AML-193 (cell line): ENCODE measurements at places on chromosomes 6 and 20.
A peak's percentile ranks its signal among the peaks of the same experiment; 100 is the strongest.

DNA sequence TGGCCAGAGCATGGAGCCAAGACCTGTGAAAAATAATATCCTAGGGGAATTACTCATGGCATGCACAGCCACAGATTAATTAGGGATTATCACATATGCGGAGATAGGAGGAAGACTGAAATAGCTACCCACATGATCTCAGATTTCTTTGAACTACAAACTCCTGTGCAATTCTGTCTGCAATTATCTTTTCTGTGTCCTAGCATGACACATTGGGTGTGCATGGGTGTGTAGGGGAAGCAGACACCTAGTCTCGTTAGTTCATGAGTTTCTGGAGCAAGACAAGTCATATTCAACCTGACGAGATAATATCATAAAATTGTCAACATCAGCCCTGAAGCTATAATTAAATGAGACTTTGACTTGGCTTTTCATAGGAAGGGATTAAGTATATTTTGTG lies 3.6 kb upstream of the SLC17A4 start:
- DNase-seq = no peak

GRCh38 chr6:35782424-35782823 lies 1.6 kb downstream of the CLPSL1 start:
- no peak for DNase-seq

DNA sequence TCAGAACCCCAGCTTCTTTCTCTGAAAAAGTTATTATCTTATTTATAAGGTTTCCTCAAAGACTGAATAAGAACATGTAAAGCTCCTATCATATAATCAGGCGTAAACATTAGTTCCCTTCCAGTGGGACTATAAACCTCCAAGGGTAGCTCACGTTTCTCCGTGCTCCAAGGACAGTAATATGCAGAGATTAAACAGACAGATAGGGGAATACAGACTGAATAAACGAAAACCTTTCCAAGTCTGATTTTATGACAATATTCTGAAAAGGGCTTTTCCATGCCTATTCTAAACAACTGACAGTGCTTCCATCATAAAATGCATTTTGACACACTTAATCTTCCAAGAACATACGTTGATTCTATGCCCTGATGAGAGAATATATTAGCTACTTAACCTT lies 22.8 kb downstream of the BACH2 start:
- no peak for DNase-seq

- no peak for DNase-seq
These were observed 105.8 kb downstream of the RNF144B start for GRCh38 chr6:18492972-18493371.

DNA sequence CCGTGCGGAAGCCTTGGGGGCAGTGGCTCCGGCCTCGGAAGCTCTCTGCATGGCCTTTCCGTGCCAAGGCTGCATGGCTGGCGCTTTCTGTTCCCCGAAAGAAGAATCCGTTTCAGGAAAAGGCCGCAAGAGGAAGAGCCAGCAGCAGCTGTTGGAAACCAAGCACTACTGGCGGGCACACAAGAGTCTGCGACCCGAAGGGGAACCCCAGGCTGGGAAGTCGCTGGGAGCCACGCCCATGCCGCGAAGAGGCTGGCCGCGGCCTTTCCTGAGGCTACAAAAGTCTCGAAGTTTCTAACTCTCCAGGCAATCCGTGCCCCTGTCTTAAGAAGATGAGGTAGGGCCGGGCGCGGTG lies at the start of gene CGAS:
Gene CGAS (minus strand): TSS at position 191 of the 355 bp plus-strand sequence. CDS start 116 bp downstream, at position 75.
- peak; percentile 91 for DNase-seq

GRCh38 chr6:110534731-110535492 lies 58.5 kb upstream of the SLC22A16 start:
- no peak for DNase-seq

DNA sequence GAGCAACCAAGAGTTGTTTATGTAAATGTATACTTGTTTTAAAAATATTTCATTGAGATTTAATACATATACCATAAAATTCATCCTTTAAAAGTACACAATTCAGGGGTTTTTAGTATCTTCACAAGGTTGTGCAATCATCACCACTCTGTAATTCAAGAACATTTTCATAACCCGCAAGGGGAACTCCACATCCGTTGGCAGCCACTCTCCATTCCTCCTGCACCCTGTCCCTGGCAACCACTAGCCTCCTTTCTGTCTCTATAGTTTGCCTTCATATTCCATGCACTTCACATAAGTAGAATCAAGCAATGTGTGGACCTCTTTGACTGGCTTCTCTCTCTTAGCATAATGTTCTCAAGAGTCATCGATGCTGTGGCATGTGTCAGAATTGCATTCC lies 104.2 kb upstream of the PDE10A start:
- DNase-seq = no peak

DNA sequence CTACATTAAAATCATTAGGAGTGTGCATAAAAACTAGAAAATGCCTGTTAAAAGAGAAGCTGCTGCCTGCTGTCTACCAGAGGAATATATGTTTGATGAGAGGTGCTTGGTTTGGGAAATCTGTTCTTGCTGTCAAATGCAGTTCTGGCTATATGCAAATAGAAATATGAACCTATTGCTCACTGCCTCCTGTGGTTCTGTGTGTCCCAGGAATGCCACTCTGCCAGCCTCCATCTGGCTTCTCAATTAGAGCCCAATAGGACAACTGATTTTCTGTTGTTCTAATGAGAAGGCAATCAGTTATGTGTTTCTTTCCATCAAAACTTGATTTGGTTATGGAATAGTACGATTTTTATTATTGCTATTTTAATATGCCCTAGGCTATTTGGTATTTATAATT lies 759.7 kb downstream of the HDGFL1 start:
- DNase-seq = no peak

DNA sequence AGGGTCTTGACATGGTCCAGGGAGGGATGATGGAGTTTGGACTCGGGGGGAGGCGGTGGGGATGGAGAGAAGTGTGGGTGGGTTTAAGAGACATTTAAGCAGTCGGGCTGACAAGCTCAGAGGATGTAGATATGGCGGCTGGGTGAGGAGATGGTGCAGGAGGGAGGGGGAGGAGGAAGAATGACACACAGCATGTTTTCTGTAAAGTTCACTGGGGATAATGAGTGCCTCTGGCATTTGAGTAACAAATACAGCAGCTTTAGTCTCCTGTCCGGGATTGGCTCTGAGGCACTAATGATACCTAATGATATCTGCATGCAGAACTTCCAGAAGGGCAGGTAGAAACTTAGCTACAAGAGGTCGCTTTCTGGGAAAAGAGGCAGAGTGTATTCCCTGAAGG lies 107.8 kb downstream of the DHX35 start:
- no peak for DNase-seq

DNA sequence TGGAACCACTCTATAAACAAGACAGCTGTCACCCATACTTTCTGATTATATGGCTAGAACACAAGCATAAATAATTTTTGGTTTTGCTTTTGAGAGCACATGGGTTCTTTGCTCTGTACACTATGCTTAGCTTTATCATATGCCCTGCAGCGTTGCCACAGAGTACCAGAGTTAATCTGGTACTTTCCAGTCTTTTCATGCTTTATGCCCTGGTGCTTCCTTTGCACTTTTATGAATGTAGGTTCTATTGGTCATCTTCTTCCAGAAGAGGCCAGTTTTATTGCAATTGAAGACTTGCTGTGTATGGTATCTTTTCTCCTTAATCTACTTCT lies 20.8 kb downstream of the SHLD1 start:
- DNase-seq = no peak

GRCh38 chr20:51276296-51276695 lies 253.4 kb upstream of the KCNG1 start:
- no peak for DNase-seq

GRCh38 chr20:57904314-57905105 lies 194.7 kb upstream of the PMEPA1 start:
- DNase-seq = no peak

GRCh38 chr20:24066076-24066700 lies 77.6 kb upstream of the GGTLC1 start:
- DNase-seq = no peak

DNA sequence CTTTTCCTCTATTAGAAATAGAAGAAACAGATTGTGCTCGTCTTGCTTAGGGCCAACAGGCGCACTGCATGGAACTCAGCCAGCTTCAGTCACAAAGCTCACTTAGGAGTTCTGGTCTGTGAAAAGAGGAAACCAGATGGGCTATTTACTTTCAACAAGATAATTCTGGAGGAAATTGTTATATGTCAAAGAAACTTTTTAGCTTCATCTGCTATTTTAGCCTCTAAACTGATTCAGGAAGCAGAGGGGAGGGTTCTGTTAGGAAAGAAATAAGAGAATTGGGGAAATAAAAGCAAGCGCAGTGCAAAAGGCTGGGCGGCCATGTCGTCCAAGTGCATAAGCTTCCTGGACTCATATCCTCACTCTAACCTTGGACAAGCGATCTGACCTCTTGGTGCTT lies 21.3 kb downstream of the PRKN start:
- DNase-seq = no peak

DNA sequence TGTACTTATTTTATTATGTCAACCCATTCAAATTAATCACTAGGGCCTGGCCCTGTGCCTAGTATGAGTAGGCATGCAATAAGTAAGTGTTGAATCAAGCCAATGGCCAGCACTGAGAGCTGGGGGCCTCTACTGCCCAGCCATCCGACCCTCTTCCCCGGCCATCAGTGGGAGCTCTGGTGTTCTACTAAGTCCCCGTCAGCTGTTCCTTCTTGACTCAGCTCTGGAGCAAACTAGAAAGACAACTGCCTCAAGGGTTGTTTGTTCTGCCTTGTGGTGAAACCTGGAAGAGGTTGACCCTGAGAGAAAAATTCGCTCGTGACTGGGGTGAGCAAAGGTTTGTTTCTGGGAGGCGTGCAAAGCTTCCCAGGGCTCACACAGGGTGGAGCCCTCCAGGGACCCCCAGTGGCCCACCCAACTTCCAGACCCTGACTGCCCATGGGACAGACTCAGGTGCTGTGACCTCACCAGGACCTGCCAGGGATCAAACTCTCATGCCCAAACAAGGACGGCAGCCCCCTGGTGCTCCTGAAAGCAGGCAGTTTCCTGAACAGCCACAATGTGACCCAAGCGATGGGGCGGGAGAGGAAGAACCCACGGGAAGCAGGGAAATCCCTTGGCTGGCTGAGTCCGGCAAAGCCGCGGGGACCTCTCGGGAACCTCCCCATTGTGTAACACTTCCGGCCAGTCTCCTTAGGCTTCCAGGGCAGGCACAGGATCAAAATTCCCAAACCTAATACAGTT lies 50.4 kb downstream of the BANF2 start:
- no peak for DNase-seq

GRCh38 chr6:24053057-24053456 lies 73.0 kb upstream of the NRSN1 start:
- DNase-seq = no peak

DNA sequence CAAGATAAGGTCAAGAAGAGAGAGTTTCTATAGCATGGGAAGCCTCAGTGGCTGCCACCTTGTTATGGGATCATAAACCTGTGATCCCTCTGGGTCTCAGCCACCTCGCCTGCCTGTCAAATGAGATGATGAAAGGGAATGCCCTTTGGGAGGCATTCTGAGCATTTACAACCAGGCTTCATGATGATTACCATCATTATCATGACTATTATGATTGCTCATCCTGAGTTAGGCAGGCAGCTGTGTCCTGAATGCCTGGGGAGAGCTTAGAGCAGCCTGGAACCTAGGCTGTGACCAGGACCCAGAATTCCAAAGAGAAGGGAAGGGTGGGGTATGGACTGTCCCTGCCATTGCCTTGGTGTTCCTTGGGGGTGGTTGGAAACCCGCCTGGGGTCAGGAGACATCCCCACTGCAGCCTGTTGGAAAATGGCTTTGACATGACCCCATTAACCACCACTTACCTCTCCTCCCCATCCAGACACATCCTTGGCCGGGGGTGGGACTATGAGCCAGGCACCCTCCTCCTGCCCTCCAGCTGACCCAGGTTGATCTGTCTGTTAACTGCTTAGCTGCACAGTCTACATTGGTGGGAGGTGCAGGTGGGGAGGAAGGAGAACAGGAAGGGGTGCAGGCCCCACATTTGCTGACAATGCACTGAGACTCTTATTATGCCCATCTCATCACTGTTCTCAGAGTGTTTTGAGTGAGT lies 51.9 kb downstream of the LRFN2 start:
- DNase-seq = no peak

DNA sequence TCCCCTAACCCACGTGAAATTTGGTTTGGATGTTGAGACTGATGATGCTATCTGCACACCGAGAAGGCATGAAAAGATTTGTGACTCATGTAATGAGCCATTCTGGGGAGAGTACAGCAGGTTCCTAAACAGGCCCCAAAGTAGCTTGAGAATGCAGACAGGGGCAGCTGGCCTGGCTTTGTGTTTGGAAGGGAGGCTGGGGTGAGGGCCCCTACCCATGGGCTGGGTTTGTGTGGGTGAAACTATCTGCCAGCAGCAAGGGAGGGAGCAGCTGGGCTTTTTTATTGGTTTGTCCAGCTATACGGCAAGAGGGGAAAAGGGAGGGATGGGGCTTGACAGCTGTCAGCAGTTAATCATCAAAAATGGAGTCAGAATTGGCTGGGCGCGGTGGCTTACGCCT lies 87.0 kb upstream of the RNF24 start:
- no peak for DNase-seq

DNA sequence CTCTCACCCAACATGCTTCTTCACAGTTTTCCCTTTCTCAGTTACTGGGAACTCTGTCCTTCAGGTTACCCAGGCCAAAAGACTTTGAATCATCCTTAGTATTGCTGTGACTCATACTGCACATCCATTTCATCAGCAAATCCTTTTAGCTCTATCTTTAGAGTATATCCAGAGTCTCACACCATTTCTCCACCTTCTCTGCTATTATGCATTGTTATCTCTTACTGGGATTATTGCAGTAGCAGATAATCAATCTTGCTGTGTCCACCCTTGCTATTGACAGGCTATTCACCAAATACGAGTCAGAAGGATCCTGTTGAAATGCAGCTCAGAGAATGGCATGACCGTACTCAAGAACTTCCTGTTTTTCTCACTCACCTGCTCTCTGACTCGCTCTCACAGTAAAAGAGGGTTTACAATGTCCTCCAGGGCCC lies 57.3 kb downstream of the BCKDHB start:
- peak; percentile 80 for DNase-seq

DNA sequence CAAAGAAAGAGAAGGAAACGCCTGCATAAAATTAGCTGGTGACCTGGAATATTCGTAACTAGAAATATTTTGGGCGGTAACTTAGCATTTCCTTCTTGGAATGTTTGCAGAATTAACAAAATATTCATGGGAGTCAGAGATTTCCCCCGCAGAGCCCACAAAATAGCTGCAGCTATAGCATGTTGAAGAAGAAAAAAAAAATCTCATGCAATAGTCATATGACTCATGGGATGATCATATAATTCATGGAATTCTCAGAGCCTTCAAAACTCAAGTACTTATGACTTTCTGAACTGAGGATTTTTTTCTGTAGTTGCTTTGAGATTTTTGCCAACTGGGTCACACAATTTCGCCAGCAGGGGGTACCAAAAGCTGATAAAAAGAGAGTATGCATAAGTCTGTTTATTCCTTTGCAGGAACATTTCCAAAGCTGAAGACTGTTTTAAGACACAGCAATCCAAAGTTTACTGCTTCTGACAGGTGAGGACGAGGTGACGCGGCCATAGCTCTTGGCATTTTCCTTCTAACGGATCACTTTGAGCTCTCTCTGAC lies 586.0 kb upstream of the CHD6 start:
- no peak for DNase-seq

DNA sequence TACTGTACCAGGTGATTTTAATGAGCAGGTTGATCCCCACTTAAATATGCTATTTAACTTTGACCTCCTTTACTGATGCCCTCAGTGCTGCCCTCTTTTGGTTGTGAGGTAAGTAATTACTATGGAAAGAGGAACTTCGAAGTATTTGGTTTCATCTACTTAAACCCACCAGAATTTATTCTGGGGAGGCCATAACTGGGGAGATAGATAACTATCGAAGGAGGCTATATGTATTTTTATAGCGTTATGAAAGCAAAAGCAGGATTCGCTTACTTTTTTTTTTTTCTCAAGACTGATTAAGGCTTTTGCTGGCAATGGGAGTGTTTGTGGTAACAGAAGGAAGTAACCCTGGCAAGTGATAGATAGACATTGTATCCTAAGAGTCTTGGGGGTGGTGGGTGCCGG lies 168.9 kb upstream of the CENPW start:
- DNase-seq = peak; percentile 84
